ENCODE measurements at places on chromosomes 5 and 9.

DNA sequence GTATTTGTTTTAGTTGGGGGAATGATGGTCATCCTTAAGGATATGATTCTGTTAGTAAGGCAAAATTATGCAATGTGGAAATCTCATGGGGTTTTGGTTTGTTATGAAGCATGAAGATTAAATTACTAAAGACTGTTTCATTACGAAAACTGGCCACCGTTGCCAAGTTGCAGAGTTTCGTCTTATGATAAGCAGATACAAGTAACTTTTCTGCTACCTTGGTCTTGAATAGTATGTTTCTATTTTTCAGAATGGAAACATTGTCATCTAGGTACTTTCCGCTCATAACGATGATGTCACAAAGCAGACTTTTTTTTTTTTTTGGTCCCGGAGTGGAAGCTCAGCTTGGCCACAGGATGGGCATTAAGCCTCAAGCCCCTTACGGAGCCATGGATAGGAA lies 4.2 kb downstream of the CCNI2 start:
- peak; percentile 55 for DNase-seq

- no peak for DNase-seq
Observed at GRCh38 chr5:133814152-133814551, 154.3 kb downstream of the C5orf15 start.

DNA sequence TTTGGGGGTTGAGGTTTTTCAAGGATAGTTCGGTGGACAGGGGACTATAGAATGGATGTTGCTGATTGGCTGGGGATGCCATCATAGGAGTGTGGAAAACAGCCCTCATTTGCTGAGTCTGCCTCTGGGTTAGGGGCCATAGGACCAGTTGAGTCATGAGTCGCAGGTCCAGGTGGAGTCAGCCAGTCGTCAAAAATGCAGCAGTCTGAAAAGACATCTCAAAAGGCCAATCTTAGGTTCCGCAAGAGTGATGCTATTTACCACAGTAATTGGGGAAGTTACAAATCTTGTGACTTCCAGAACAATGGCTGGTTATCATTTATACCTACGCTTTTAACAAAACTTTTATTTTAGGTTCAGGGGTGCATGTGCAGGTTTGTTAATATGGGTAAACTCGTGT lies 276.0 kb upstream of the DMRT1 start:
- DNase-seq = no peak

- DNase-seq = no peak
Observed at GRCh38 chr5:113262674-113263073, 172.1 kb downstream of the TSSK1B start.

- DNase-seq = peak; percentile 29
Observed at GRCh38 chr5:87120518-87121303, 147.0 kb upstream of the RASA1 start.

GRCh38 chr5:31770998-31771397 lies 132.1 kb downstream of the PDZD2 start:
- peak; percentile 44 for DNase-seq
